Cardiac septum (tissue), 1 donor: ENCODE measurements at places on chromosomes 16 and 17. TPM values are rescaled to one million over a fixed set of nuclear protein-coding genes. Genes with fewer than 3 reads are reported as not detected.

DCAF7 gene
- 47.4 TPM for total RNA-seq

LYRM1 gene
- total RNA-seq: 37.7 TPM

ABCC12 gene
- total RNA-seq: not detected

MVP gene
- total RNA-seq: 60.2 TPM

ABCC11 gene
- total RNA-seq: 0.30 TPM

CLEC10A gene
- total RNA-seq: 3.0 TPM

EVPLL gene
- total RNA-seq: not detected

PDIA2 gene
- 0.81 TPM for total RNA-seq

KRTAP4-1 gene
- total RNA-seq: not detected

EXOC3L1 gene
- 2.8 TPM for total RNA-seq

NUDT16L1 gene
- total RNA-seq: 43.7 TPM

ITGAD gene
- not detected for total RNA-seq

PPY gene
- not detected for total RNA-seq

LDHD gene
- total RNA-seq: 89.3 TPM

OR2C1 gene
- total RNA-seq: not detected

PRAC1 gene
- not detected for total RNA-seq

CTDNEP1 gene
- total RNA-seq: 111 TPM

RND2 gene
- 0.89 TPM for total RNA-seq

TCAP gene
- total RNA-seq: 4,725 TPM

TBC1D3B gene
- 3.3 TPM for total RNA-seq
